Colonic mucosa (tissue), 4 donors: ENCODE measurements at places on chromosomes 4 and X. TPM values are rescaled to one million over a fixed set of nuclear protein-coding genes. Genes with fewer than 3 reads are reported as not detected.

GPR50 gene
- total RNA-seq = not detected

DNA sequence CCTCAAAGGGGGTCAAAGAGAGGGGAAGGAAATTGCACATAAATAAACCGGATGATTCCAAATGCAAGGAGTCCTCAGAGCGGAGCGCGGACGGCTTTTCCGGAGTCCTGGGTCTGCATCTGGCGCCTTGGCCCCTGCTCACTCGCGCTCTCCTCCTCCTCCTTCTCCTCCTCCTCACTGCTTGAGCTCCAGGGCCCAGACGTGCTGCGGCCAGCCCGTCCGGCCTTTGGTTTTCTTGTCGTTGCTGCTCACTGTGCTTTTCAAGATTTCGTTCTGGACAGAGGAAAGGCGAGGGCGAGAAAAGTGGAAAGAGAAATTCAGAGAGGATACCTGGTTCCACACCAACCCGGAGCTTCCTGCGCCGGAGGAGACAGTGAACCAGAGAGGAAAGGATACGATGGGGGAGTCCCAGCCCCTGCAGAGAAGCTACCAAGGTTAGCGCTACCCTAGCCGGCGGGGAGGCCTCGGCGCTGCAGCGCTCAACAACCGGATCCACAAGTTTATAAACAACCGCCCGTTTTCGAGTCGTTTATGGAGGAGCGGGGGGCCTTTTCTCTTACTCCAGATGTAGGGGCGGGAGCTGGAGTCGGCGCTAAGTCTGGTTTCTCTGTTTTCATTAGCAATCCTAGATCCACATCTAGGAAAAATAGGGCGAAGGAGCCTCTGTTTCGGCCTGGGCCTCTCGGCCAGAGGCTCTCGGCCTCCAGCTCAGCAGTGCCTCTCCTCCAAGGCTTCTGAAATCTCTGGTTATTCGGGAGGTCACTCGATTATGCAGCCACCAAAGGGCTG is 2.7 kb downstream of the HAND2 start:
- H3K36me3 ChIP-seq = no peaks in the 10 kb centered on the region
- H3K27me3 ChIP-seq = peaks cover 81% of the 10 kb centered on the region
- no peak overlapping the region for H3K27ac ChIP-seq
- H3K4me1 ChIP-seq = no peaks in the 10 kb centered on the region
- DNase-seq = no peak

BMX gene
- 1.4 TPM for total RNA-seq

RAB9A gene
- total RNA-seq = 67.1 TPM

DNA sequence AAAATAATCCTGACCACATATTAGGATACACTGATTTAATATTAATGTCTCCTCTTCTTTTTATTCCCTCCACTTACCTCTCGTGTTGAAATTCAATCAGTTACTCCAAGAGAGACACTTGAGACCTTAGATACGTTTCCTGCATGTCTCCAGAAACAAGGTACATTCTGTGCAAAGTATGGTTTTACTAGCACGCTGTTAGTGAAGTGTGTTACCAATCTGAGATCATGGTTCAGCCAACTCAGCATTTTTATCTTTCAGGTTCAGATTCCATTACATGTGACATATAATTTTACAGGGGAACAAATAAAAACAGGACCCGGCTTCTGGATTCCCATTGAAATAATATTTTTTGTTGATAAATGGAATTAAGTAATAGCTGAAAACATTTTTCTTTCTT is 32.2 kb downstream of the PDLIM5 start:
- H3K4me1 ChIP-seq = no peaks in the 10 kb centered on the region
- no peak for DNase-seq
- no peak overlapping the region for H3K27ac ChIP-seq
- H3K4me3 ChIP-seq = no peak overlapping the region
- H3K36me3 ChIP-seq = no peaks in the 10 kb centered on the region

GRCh38 chr4:34922325-34922724 is 1322.0 kb downstream of the ARAP2 start:
- DNase-seq = no peak
- H3K36me3 ChIP-seq = no peaks in the 10 kb centered on the region
- no peaks in the 10 kb centered on the region for H3K27me3 ChIP-seq
- no peak overlapping the region for H3K27ac ChIP-seq
- H3K4me1 ChIP-seq = no peaks in the 10 kb centered on the region

GRCh38 chr4:5710961-5711478 is at the start of gene EVC:
TSS of gene EVC (plus strand) at chr4:5711201. CDS start at chr4:5711381, 180 bp downstream.
- no peaks in the 10 kb centered on the region for H3K36me3 ChIP-seq
- H3K4me1 ChIP-seq = no peaks in the 10 kb centered on the region
